ENCODE measurements at places on chromosomes 7 and 10.

DNA sequence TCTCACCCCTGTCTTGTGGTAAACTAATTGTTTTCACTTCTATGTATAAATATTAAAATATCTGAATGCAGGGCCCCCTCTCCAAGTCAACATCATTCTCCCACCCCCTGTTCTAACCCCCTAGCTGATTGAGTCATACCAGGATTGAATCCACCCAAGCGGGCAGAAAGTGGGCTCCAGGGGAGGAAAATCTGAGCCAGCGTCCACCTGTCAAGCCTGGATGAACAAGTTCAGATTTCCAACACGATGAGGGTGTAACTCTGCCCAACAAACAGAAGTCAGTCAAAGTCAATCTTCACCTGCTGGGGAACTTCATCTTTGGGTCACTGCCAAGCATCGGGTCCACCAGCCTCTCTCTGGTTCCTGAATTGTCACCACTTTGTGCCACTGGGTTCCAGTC lies 162.9 kb upstream of the CELF2 start:
- peaks cover 3% of the 10 kb centered on the region for H3K27me3 ChIP-seq
- no peak overlapping the region for H3K4me3 ChIP-seq
- no peaks in the 10 kb centered on the region for H3K4me1 ChIP-seq
- H3K27ac ChIP-seq, result no peak overlapping the region
- no peaks in the 10 kb centered on the region for H3K36me3 ChIP-seq

- no peak overlapping the region for H3K4me3 ChIP-seq
- H3K4me1 ChIP-seq, result peaks cover 12% of the 10 kb centered on the region
- DNase-seq, result no peak
- H3K27ac ChIP-seq, result no peak overlapping the region
- H3K27me3 ChIP-seq, result no peaks in the 10 kb centered on the region
Observed at GRCh38 chr7:16616542-16616941, 29.0 kb downstream of the ANKMY2 start.

DNA sequence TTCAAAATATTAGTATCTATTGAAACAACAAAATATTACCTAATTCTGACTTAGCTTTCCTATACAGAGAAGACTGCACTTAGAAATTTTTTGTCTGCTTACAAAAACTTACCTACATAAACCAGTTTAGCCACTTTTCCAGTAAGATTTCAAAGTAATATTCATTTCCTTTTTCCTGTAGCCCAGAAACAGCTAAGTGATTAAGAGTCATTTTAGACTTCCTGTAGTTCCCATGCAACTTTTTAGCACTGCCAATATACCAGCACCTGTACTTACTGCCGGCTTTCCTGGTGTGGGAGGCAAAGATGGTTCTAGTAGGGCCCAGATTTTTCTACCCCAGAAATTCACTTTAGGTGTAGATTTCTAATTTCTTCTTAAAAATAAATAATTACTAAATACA lies 21.8 kb downstream of the NT5C2 start:
- DNase-seq, result no peak
- H3K4me3 ChIP-seq, result no peak overlapping the region

DNA sequence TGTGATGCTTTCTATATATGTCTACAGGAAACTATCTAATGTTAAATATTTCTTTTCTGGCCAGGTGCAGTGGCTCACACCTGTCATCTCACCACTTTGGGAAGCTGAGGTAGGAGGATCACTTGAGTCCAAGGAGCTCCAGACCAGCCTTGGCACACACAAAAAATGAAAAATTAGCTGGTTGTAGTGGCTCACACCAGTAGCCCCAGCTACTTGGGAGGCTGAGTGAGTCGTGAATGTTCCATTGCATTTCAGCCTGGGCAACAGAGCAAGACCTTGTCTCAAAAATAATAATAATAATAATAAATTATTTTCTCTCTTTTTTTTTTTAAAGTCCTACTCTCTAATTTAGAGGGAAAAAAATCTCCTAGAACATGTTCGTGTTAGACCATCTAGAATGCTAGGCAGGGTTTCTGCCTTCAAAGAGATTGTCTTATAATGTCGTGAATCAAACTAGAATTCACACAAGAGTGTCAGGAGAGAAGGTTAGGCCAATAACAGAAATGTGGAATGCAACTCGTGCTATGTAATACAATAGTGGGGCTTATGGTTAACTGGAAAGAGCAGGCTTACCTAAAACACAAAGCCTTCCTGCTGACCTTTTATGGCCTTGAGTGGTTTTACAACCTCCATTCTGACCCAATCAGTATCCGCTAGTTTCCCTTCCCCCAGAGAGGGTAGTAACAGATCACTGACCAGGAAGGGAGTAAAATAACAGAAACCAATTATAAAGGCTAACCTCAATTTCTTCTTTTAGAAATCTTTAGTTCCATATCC lies 46.3 kb downstream of the MYOF start:
- peak overlapping the region; percentile 77 for H3K4me3 ChIP-seq
- peaks cover 96% of the 10 kb centered on the region for H3K4me1 ChIP-seq
- H3K36me3 ChIP-seq, result peaks cover 59% of the 10 kb centered on the region
- no peak for DNase-seq
- peaks cover 9% of the 10 kb centered on the region for H3K27me3 ChIP-seq
- H3K27ac ChIP-seq, result peak overlapping the region; percentile 97

GRCh38 chr10:73340121-73340520 lies 18.5 kb downstream of the CFAP70 start:
- no peaks in the 10 kb centered on the region for H3K4me1 ChIP-seq
- H3K36me3 ChIP-seq, result no peaks in the 10 kb centered on the region

- H3K27ac ChIP-seq, result no peak overlapping the region
- no peaks in the 10 kb centered on the region for H3K27me3 ChIP-seq
- H3K4me3 ChIP-seq, result no peak overlapping the region
- DNase-seq, result no peak
- H3K36me3 ChIP-seq, result no peaks in the 10 kb centered on the region
Observed at GRCh38 chr7:24134535-24134934, 149.5 kb upstream of the NPY start.

GRCh38 chr10:33388382-33388781 lies 53.9 kb upstream of the NRP1 start:
- no peak overlapping the region for H3K27ac ChIP-seq
- DNase-seq, result no peak
- H3K36me3 ChIP-seq, result 0 out of 2 replicates have a peak, but pooled peaks cover 4% of the 10 kb centered on the region
- peaks cover 14% of the 10 kb centered on the region for H3K4me1 ChIP-seq
- H3K27me3 ChIP-seq, result no peaks in the 10 kb centered on the region

- no peak for DNase-seq
- no peaks in the 10 kb centered on the region for H3K4me1 ChIP-seq
- H3K36me3 ChIP-seq, result no peaks in the 10 kb centered on the region
- H3K27me3 ChIP-seq, result no peaks in the 10 kb centered on the region
- H3K27ac ChIP-seq, result no peak overlapping the region
Observed at GRCh38 chr7:38070718-38071117, 107.3 kb upstream of the STARD3NL start.

DNA sequence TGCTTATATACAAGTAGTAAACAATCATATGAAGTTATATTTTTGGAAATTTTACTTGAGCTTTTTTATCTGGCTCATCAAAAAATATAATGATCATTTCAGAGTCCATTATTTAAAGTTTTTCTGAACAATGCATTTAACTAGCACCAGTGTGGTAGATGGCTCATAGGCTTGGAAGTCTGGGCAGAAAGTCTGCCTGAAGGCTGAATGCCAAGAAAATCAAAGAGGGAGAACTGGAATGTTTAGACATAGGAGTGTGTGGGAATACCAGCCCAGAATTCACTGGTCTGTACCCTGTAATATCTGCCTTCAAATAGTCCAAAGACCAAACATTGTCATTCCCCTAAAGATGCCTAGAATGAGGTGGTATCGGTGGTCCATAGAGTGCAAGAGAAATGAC lies 40.3 kb upstream of the ANK3 start:
- no peaks in the 10 kb centered on the region for H3K36me3 ChIP-seq
- H3K27me3 ChIP-seq, result no peaks in the 10 kb centered on the region
- DNase-seq, result peak; percentile 73
- H3K4me3 ChIP-seq, result peak overlapping the region; percentile 11
- peak overlapping the region; percentile 22 for H3K27ac ChIP-seq

- no peak for DNase-seq
- no peak overlapping the region for H3K27ac ChIP-seq
- peaks cover 28% of the 10 kb centered on the region for H3K4me1 ChIP-seq
- H3K27me3 ChIP-seq, result peaks cover 15% of the 10 kb centered on the region
Observed at GRCh38 chr7:23076772-23077171, 28.8 kb upstream of the KLHL7 start.

DNA sequence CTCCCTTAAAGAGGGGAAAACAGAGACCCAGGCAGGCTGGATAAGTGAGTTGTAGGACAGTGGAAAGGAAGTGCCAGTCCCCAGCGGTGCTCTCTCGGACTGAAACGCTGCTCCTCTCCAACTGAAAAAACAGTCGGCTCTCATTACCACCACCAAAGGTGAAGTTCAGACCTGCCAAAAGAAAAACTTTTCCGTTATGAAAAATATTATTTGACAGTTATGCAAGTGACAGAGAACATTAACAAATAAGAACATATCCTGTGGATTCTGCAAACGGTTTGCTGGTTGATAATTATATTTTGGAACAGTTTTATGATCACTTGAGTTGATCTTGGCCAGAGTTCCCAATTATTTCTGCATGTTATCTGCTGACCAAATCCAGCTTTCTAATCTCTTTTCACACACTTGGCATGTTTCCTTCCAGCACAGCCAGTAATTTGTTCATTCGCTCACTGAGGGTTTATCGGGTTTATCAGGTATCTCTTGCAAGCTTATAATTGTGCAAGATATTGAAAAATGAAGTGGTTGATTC lies 82.6 kb downstream of the PTPRE start:
- no peak for DNase-seq
- peaks cover 5% of the 10 kb centered on the region for H3K27me3 ChIP-seq
- peaks cover 11% of the 10 kb centered on the region for H3K4me1 ChIP-seq

DNA sequence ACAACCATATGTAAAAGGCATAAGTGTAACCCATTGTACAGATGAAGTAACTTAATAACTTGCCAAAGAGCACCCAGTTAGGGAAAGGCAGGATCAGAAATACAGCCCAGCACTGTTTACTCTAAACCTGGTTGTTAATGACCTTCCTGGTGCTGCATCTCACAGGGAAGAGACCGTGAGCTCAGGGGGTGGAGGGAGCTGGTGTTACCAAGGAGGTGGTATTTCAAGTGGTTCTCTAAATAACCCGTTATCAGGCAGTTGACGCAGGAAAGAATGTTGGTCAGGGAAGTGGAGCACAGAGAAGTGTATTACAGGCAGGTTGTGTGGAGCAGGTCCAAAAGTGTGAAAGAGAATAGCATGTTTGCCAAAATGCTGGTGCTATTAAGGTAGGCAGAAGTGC lies 4.4 kb upstream of the ST7 start:
- H3K4me1 ChIP-seq, result peaks cover 20% of the 10 kb centered on the region
- no peaks in the 10 kb centered on the region for H3K36me3 ChIP-seq
- no peak overlapping the region for H3K4me3 ChIP-seq
- no peaks in the 10 kb centered on the region for H3K27me3 ChIP-seq
- DNase-seq, result no peak

DNA sequence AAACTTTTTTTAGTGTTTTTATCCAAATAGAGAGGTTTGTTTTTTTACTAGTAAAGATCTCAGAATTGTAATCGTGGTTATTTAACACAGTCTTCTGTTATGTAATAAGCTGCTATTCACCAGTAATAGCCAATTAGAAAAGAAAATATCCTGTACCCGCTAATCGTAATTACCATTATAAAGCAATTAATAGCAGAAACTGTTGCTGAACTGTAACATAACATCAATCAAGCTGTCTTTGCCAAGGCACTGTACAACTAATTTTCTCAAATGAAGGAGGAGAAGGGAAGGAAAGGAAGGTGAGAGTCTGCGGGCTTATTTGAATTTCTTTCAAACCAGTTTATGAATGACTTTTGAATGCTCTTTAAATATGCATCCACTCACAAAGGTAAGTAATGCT lies 9.3 kb downstream of the ZNF277 start:
- DNase-seq, result no peak
- H3K27me3 ChIP-seq, result no peaks in the 10 kb centered on the region
- no peak overlapping the region for H3K27ac ChIP-seq
- H3K36me3 ChIP-seq, result 0 out of 2 replicates have a peak, but pooled peaks cover 4% of the 10 kb centered on the region
- H3K4me3 ChIP-seq, result no peak overlapping the region

- H3K27ac ChIP-seq, result no peak overlapping the region
- no peaks in the 10 kb centered on the region for H3K36me3 ChIP-seq
- H3K27me3 ChIP-seq, result peaks cover 23% of the 10 kb centered on the region
- DNase-seq, result no peak
Observed at GRCh38 chr10:2899246-2899951, 167.9 kb upstream of the PFKP start.

DNA sequence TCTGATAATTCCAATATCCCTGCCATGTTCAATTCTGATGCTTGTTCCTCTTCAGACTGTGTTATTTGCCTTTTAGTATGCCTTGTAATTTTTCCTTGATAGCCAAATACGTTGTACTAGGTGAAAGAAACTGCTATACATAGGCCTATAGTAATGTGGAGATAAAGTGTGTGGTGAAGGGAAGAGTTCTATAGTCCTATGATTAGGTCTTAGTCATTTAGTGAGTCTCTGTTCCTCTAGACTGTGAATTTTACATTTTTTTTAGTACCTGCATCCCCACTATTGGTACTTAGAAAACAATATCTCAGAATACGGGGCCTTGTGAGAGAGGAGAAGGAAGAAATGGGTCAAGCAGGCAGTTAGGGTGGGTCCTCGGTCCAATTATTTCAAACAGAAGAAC lies 59.6 kb upstream of the SEMA3E start:
- H3K36me3 ChIP-seq, result no peaks in the 10 kb centered on the region
- H3K4me1 ChIP-seq, result no peaks in the 10 kb centered on the region
- H3K27ac ChIP-seq, result no peak overlapping the region
- H3K4me3 ChIP-seq, result no peak overlapping the region
- no peak for DNase-seq
- no peaks in the 10 kb centered on the region for H3K27me3 ChIP-seq

DNA sequence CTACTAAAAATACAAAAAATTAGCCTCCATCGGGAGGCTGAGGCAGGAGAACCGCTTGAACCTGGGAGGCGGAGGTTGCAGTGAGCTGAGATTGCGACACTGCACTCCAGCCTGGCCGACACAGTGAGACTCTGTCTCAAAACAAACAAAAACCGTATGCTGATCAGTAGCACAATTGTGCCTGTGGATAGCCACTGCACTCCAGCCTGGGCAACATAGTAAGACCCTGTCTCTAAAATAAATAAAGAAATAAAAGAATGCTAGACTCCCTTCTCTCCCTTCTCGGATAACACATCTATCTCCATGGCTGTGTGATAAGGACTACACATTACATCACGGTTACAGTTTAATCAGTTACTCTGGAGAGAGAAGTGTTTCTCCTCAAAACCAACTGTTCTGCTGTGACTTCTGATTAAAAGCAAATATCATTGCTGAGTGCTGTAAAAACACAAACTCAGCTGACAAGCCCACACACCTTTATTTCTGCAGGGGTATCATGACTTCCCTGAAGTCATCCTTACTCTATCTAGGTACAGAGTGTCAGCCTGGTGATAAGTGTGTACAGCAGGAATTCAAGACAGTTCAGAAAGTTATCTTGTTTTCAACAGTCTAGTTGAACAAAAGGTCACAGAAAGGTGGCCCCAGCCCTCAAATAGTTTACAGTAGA lies 5.3 kb upstream of the ARHGAP19 start:
- H3K27me3 ChIP-seq, result peaks cover 12% of the 10 kb centered on the region
- peaks cover 3% of the 10 kb centered on the region for H3K4me1 ChIP-seq
- no peak overlapping the region for H3K4me3 ChIP-seq
- H3K36me3 ChIP-seq, result no peaks in the 10 kb centered on the region
- no peak overlapping the region for H3K27ac ChIP-seq
